AG09309 (cell line): ENCODE measurements at places on chromosomes 2 and 18.

GRCh38 chr2:20539133-20539719 lies 92.4 kb downstream of the RHOB start:
- no peak for DNase-seq

GRCh38 chr2:84880645-84881521 lies at the start of gene TRABD2A:
TRABD2A (minus strand) TSS chr2:84881084; CDS start chr2:84881039, 45 bp downstream.
- DNase-seq = no peak

- DNase-seq = no peak
Observed at GRCh38 chr2:183222751-183223150, 98.5 kb downstream of the NUP35 start.

DNA sequence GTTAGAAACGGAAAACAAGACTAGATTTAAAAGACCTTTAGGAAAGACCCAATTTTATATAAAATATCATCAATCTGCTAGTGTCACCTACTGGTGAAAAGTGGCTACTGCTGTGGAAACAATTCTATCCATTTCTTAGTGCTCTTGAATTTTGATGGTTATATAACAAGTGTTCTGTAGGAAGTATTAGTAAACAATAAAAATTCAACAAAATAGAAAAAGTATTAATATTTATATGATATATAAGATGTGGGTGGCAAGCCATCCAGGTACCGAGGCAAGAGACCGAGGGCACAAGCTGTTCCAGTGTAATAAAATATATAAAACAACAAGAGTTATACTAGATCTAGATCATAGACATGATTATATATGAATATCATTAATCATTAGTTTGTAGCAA lies 6.2 kb upstream of the TMEM87B start:
- no peak for DNase-seq

DNA sequence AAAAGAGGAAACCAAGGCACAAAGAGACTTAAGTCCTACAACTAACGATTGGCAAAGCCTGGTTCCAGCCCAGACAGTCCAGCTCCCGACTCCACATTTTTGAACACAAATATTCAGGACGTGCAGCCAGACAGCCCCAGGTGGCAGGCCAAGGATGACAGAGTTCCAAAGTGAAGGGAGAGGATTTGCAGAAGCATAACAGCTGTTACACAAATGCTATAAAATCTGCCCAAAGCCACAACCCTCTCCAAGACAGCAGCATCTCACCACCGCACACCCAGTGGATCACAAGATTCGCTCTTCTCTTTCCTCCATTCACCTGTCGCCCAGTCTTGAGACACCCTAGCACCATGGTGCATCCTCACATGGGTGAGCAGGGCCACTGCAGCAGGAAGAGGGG lies 227.1 kb upstream of the ID2 start:
- DNase-seq = no peak

DNA sequence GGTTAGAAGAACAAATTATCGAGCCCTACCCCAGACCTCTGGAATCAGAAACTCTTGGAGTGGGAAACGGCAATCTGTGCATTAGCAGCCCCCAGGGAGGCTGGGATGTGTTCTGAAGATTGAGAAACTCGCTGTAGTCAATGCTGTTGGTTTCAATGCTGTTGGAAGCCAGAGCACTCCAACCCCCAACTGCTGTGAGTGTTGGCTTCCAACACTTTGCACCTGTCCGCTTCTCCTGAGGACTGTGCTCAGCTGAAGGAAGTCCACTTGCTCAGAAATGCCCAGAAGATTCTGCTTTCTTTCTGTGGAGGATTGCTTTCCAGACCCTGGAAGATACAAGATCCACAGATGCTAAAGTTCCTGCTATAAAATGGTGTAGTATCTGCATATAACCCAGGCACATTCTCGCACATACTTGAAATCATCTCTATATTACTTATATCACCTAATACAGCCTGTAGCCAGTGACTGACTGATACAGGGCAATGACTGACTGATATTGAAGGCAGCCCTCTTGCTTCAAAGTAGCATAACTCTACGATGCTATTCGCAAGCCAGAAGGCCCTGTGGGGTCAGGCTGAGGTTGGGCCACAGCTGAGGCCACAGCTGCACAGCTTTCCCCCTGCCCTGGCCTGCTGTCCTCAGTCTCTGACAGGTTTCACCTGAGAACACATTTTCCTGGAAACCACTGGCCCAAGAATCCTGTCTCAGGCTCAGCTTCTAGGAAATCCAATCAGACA lies 757.7 kb upstream of the ID2 start:
- DNase-seq = no peak

GRCh38 chr2:189018631-189019030 lies 44.5 kb downstream of the COL3A1 start:
- DNase-seq = no peak

DNA sequence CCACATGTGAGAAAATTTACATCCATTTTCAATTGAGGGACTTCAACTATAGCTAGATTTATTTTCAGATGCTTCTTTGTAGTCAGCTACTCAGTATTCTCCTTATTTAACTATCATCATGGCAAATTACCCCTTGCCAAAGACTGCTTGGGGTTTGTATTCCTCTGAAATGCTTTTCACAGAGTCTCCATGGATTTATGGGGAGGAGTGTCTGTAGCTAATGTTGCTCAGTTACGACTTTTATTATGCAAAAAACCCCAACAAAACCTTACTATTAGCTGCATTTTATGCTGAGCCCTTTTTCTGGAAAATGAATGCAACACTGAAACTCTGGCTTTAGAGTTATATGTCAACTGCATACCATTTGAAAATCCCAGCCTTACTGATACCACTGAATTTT lies 78.6 kb downstream of the RFTN2 start:
- no peak for DNase-seq

DNA sequence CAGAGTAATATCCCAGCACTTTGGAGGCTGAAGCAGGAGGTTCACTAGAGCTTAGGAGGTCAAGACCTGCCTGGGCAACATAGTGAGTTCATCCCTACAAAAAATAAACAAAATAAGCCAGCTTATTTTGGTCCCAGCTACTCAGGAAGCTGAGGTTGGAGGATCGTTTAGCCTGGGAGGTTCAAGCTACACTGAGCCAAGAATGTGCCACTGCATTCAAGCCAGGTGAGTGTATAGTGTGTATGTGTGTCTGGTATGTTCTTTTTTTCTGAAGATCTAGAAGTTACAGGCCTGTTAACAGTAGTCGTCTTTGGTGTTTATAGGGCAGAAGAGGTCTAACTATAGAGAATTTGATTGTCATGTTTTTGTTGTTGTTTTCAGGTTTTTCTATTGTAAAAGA lies 40.2 kb downstream of the ZC3H15 start:
- no peak for DNase-seq

GRCh38 chr2:24328010-24328409 lies 32.3 kb downstream of the ITSN2 start:
- DNase-seq = no peak

- no peak for DNase-seq
Observed at GRCh38 chr2:219916281-219916680, 288.9 kb downstream of the SLC4A3 start.

- DNase-seq = no peak
Observed at GRCh38 chr2:136628490-136628889, 136.9 kb upstream of the THSD7B start.

DNA sequence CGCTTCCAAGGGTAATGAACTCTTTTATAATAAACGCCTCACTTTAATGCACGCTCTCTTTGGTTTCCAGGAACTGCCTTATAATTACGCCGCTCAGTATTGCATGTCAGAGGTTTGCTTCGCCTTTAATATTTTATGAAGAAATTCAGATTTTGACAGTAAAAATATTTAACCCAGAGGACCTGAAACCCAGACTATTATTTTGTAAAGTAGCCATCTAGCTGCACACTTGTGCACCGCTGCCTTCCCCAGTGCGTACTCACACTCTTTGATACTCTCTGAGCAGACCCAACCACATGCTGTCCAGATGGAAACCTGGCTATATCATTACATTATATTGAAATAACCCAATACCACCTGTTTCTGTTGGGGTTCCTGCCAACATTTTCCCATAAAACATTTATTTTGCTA lies 270.1 kb downstream of the C1D start:
- DNase-seq = no peak

GRCh38 chr2:177593402-177593801 lies 200.8 kb downstream of the AGPS start:
- DNase-seq = no peak

- DNase-seq = no peak
Observed at GRCh38 chr18:63161032-63161760, 158.4 kb downstream of the BCL2 start.

GRCh38 chr18:50847192-50847591 lies 27.4 kb upstream of the MRO start:
- peak; percentile 35 for DNase-seq

- no peak for DNase-seq
Observed at GRCh38 chr2:52697690-52698089, 1069.9 kb upstream of the CHAC2 start.

DNA sequence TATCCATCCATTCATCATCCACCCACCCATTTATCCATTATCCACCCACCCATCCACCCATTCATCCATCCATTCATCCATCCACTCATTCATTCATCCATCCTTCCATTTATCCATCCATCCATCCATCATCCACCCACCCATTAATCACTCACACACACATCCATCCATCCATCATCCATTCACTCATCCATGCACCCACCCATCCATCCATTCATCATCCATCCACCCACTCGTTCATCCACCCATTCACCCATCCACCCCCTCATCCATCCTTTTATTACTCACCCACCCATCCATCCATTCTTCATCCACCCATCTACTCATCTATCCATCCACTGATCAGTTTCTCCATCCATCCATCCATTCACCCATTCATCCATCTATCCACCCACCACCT lies 8.1 kb upstream of the TPO start:
- DNase-seq = no peak

DNA sequence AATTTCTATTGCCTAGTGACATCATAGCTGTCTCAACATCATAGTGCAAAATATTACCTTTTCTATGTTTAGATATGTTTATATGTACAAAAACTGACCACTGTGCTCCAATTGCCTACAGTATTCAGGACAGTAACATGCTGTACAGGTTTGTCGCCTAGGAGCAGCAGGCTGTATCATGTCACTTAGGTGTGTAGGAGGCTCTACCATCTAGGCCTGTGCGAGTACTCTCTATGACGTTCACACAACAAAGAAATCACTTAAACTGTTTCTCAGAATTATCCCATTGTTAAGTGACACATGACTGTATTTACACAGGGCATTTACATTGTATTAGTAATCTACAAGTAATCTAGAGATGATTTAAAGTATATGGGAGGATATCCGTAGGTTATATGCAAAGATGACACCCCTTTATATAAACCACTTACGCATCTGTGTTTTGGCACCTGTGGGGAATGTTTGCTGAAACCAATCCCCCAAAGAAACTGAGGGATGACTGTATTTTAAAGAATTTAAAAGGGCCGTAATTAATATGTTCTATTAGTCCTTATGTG lies 24.7 kb downstream of the IL1R2 start:
- no peak for DNase-seq

- no peak for DNase-seq
Observed at GRCh38 chr2:105766300-105766866, 21.7 kb downstream of the NCK2 start.

DNA sequence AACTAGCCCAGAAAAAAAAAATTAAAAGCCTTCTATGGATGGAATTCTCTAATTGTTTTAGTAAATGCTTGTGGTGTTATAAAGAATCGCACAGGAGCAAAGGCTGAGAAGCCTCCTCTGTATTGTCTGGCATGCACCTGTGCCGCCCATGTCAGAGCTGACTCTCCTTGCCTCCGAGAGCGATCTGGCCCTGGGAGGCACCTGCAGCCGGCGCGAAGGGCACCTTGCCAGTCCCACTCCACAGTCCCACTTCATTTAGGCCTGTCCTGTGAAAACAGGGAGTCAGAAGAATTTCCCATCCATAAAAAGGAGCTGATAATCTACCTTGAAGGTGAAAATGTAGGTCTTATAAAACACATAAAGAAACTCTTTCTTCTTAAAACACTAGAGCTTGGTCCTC lies 170.9 kb upstream of the PXDN start:
- DNase-seq = no peak

- DNase-seq = no peak
Observed at GRCh38 chr2:165009466-165009865, 54.1 kb upstream of the SLC38A11 start.

- peak; percentile 39 for DNase-seq
Observed at GRCh38 chr2:43184339-43184895, 42.0 kb downstream of the ZFP36L2 start.

GRCh38 chr2:236056141-236056540 lies 112.0 kb downstream of the GBX2 start:
- DNase-seq = no peak

DNA sequence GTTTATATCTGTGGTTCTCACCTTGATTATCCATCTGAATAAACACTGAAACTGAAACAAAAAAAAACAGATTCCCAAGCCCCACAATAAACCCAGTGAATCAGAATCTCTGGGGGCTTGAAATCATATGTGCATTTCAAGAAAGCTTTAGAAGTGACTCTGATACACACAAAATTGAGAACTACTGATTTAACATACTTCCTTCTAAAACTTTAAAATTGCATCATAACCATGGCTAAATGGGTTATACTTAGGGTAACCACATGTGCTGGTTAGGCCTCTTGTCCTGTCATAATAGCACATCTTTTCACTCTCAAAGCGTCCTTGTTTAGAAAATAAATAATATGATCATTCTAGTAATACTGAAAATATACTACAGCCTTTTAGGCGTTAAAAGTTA lies 100.9 kb downstream of the ATAD2B start:
- no peak for DNase-seq

DNA sequence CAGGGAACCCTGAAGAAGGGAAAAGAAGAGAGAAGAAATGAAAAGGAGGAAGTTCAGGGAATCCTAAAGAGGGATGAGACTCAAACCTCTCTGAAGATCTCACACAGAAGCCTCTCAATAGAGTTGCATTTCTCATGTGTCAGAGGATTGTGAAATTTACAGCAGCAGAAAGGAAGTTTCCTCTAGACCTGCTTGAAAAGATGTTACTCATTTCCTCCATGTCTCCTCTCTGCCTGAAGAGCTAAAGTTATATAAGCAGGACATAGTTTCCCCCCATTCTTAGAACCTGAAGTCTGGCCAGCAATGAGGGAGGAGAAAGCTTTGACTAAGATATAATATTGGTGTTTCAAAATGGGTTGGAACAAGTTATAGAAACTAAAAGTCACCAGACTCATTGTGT lies 1155.6 kb downstream of the LRP1B start:
- no peak for DNase-seq

DNA sequence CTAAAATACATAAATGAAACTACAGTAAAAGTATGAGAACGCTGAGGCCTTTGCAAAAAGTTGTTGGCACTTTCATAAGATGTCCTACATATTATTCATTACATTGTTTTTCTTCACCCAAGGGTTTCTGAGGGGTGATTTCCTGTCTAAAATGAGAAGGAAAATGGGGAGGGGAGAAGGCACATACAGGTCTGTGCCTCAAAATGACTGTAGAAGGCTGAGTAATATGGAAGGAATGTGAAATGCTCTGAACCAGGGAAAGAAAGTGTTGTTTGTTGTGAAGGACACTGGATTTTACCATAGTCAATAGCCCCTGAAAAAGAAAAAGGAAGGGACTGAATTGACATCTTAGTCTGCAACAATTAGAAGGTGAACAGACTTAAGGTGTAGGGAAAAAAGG lies 99.5 kb upstream of the RNF152 start:
- DNase-seq = peak; percentile 25

GRCh38 chr2:127037476-127037875 lies 69.5 kb downstream of the BIN1 start:
- DNase-seq = no peak
